ENCODE measurements at places on chromosomes 16 and 17.

DNA sequence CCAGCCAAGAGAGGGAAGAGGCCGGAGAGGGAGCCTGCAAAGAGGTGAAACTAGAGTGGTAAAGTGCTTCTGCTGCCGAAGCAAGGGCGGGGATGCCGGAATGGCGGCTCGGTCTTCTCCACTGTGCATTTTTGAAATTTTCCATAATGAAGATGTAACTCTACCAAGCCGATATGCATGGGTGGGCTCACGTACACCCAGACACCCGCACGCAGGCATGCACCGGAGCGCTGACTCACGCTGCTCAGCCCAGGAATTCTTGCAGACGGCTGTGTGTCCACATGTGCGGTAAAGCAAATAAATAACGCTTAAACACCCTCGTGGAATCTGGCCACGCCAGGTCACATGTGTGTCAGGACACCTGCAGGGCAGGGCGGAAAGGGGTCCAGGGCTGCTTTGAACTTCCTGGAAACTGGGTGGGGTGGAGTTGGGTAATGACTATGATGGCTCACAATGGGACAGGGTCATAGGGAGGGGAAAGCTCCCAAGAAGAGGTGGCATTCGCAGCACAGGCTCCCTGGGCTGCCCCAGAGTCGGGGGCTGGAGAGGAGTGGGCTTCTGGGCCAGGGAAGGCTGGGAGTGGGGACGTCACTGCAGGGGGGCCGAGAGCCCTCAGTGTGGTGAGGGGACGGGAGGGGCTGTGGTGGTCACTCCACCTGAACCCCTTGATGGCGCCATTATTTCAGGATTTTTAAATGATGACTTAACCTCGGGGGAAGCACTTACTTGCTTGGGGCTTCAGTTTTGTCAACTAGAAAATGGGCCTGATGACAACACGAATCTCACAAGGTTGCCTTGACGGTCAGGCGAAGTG, 265.5 kb downstream of the PARN start:
- DNase-seq: peak; percentile 88

DNA sequence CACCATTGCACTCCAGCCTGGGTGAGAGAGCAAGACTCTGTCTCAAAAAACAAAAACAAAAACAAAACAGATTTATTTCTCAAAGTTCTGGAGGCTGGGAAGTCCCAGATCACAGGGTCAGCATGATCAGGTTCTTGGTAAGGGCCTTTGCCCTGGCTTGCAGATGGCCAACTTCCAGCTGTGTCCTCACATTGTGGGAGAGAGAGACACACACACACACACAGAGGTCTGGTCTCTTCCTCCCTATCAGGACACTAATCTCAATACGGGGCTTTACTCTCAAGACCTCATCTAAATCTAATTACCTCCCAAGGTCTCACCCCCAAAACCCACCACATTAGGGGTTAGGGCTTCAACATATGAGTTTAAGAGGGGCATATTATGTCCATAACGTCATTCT, 26.4 kb upstream of the TAOK1 start:
- no peak for DNase-seq

DNA sequence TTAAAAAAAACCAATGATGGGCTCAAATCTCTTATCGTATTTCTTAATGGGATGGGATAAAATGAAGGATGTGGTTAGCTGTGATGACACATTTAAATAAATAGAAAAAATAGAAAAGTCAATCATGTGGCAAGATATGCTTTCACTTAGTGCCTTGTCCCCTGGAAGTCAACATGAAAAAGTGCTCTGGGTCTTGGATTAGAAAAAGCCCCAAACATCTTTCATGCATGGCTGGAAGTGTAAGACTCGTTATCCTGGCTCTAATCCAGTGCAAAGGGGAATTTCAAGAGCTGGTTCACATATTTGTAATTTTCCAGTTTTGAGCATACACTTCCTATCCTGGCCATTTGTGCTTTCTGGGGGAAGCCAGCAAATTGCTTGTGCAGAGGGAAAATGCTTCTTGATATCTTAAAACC, 160.9 kb downstream of the MAP2K6 start:
- peak; percentile 80 for DNase-seq

- no peak for DNase-seq
These were observed 193.7 kb upstream of the CHMP6 start for GRCh38 chr17:80797741-80798594.

- DNase-seq: no peak
These were observed 67.8 kb downstream of the GOSR1 start for GRCh38 chr17:30545024-30545423.

DNA sequence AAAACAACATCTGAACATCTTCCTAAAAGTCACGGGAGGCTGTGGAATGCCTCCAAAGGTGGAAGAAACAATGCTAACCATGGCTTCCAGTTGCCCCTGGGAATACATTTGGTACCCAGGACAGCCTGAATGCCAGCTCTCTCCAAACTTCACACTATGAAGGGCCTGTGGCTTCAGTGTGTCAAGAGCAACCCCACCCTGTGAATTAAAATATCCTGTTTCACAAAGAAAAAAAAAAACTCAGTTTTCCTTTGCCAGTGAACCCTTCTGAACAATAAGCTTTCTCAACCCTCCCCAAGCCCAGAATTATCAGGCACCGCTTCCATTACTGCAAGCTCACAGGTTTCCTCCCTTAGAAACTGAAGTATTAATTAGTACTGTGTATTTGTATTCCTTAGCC, 69.8 kb downstream of the SLC39A11 start:
- DNase-seq: no peak

GRCh38 chr16:81997738-81998137, 13.5 kb downstream of the SDR42E1 start:
- DNase-seq: peak; percentile 84

GRCh38 chr17:31467502-31468256, 76.2 kb downstream of the RAB11FIP4 start:
- no peak for DNase-seq

DNA sequence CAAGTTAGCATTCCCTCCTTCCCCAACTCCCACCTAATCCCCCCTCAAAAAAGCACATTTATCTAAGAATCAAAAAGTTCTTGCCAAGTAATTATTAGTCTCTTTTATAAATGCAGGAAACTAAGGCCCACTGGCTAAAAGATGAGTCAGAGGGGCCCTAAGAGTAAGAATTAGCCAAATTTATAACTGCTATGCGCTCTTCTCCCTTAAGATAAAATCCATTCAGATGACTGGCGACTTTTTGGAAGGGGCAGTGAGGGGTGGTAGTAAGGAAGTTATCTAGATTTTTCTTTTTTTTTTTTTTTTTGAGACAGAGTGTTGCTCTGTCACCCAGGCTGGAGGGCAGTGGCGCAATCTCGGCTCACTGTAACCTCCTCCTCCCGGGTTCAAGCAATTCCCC, 17.1 kb downstream of the ZNF652 start:
- no peak for DNase-seq

DNA sequence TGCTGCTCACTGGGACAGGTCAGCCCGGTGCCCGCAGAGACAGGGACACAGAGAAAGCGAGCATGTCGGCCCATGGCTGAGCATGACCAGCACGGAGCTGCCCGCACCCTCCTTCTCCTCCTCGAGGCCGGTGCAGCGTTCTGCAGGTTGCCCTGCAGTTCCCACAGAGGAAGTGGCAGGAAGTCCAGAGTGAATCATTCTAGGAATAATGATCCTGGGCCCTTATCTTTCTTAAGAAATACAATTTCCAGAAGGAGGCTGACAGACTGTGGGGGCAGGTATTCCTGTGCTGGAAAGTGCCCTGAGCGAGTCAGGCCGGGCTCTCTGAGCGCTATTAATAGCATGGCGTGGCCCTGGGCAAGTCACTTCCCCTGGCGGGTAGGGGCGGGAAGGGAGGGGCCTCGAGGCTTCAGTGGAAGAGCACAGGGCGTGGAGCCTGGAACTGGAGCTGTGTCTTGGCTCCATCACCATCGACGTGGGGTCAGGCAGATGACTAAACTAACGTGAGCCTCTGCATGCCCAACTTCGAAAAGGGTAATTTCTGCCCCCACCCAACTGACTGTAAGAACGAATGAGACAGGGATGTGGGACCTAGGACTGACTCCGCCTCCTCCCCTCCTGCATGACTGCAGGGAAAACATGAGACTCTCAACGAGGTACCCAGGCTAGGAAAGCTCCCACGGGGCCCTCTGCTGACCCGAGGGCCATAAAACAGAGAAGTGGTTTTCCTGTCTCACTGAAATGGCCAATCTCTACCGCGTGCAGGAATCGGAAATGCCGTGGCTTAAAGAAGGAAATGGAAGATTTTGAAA, 9.8 kb downstream of the TMEM204 start:
- no peak for DNase-seq

DNA sequence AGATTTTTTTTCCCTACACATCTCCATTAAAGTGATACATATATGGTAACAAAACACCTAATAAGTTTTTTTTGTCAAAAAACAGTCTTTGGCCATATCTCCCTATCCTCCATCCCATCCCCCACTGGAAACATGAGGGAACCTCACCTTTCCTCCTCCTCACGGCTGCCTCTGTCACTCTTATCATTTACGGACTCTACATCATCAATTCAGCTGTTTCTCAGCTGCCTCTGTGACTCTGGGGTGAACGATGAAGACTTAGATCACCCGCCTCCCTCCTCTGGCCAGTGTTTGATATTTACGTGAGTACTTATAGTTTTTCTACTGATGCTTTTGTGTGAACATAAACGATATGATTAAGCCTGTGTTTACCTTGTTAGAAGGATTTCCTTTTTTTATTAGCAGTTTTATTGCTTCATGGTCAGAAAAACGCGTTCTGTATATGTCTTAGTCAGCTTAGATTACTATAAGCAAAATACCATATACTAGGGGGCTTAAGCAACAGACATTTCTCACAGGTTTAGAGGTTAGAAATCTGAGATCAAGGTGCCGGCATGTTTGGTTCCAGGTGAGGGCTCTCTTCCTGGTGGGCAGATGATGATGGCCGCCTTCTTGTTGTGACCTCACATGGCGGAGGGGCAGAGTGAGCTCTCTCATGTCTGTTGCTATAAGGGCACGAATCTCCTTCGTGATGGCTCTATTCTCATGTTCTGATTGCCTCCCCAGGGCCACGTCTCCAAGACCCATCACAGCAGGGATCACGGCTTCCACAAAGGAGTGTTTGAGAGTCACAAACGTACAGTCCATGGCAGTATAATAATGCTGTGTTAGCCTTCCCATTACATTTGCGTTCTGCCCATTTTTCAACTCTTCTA, 32.1 kb downstream of the DNAH17 start:
- no peak for DNase-seq

DNA sequence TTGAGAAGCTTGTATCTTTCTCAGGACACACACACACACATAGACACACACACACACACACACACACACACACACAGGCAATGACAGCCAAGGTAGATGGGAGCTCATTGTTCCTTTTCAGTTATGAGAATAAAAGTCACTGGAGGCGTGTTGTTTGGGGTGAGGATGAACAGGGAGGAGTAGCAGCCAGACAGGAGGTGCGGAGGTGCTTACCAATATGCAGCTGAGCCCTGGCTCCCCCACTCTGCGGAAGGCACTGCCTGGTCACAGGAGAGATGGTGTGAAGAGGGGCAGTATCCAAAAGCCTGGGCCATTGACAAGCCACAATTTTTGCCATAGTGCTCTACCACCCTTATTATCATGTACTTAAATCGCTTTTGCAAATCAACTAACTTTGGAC, 77.4 kb downstream of the CBLN1 start:
- DNase-seq: no peak

DNA sequence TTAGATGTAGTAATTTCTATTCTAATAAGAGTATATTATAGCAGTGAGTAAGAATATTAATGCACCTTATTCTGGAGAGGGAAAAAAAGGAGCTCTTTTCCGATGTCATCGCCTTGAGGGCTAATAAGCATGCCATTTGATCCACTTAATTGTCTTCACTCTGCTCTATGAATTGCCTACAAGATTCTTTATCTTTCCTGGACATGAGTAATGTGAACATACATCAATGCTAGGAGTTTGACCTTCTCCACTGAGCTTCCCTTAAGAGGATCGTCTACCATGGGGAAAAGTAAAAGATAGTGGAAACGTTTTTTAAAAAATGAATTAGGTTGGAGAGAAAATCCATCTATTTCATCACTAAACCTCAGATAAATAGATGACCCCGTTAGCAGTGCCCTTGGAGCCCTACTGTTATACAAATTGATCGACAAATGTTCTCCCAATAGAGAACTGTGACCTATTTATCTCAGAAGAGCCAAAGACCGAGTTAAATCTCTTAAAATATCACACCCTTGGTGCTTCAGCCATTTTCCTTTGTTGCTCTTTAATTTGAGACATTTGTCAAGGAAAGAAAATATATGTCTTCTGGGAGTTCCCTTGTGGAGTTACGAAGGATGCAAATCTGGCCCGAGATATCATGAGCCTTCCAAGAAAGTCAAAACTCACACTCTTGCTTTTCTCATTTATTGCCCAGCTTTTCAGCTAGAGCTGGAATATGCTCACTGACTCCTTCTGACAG, 898.5 kb downstream of the KCNJ2 start:
- no peak for DNase-seq

- no peak for DNase-seq
These were observed 14.9 kb upstream of the DDX19A start for GRCh38 chr16:70331588-70332358.

DNA sequence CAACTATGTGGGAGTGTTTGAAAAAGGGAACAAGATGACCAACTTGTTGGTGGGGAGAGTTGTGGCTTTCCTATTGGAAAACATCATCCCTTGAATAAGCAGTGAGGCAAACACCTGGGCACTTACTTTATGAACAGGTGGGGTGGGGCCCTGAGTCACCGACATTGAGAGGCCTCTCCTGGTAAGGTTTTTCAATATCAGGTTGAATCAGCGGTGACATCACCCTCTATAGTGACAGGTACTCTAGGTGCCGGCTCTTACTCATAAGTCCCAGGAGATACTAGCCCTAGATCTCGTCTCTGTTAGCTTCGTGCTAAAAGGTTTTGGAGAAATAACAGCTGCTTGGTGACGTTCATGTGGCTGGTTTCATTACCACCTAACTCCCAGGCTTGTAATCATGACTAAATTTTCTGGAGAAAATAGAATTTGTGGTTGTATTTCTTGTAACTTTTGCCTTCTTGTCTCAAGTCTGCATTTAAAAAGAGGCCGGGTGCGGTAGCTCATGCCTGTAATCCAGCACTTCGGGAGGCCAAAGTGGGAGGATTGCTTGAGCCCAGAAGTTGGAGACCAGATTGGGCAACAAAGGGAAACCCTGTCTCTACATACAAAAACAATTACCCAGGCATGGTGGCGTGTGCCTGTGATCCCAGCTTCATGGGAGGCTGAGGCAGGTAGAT, 19.3 kb downstream of the CDH1 start:
- no peak for DNase-seq

DNA sequence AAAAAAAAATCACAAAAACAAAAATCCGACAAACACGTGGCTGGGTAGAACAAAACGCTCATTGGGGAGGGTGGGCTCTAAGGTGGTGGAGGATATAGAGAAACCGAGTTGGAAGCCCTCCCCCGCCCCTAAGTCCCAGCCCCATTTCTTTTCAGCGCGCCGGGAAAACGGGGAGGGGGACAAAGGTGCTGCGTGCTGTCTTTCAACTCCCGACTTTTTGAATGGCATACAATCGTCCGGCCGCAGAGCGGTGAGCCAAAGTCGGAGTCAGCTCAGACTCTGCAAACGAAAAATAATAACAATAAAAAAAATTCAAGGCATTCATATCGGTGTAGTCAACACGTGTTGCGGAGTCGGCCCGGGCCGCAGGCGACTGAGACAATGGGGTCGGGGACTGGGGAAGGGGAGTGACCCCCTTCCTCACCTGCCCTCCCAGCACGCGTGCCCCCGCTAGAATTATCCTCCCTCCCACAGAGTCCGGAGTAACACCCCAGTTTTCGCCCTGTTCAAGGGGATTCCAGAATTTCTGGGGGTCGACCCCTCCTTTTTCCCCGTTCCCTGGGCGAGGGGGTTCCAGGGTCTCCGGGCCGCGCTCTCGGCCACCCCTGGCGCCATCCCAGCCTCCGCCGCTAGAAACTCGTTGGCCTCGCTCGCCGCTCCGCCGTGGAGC, 1.7 kb upstream of the IGF2BP1 start:
- no peak for DNase-seq

Data from fibroblast of skin of left quadriceps (primary cell).